ENCODE measurements at places on chromosomes 11 and 22.

DNA sequence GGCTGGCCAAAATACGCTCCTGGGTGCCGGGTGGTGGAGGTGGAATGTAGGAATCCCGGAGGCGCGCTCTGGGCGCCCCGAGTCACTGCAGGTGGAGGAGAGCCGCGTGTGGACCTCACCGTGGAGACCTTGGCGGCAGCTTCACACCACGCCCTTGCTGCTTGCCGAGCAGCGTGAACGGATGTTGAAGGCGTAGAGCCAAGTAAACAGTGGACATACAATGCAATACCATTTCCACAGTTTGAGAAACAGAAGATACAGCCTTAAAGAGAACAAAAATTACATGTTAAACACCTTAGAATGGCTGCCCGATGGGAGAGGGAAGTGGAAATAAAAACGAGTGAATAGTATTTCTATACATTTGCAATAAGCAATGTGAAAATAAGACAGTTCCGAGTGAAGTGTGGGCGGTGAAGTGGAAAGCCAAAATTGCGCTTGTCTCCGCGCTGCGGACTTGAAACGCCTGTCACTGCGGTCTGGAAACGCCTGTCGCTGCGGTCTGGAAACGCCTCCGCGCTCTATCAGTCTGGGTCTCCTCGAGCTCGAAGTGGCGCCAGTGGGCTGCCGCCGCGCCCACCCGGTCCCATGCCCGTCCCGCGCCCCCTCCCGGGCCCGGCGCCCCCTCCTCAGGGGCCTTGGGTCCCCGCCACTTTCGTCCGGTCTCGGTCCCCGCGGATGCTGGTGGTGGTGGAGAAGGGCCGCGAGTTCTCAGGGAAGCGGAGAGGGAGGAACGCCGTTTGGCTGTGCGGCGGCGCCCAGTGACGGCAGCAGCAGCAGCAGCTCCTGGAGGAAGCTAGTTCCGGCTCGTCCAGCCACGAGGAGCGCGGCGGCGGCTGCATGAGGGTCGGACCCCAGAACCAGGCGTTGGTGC lies 1.6 kb downstream of the NCR3LG1 start:
- DNase-seq = no peak

- DNase-seq = no peak
Observed at GRCh38 chr22:29331658-29332300, 16.3 kb upstream of the RASL10A start.

DNA sequence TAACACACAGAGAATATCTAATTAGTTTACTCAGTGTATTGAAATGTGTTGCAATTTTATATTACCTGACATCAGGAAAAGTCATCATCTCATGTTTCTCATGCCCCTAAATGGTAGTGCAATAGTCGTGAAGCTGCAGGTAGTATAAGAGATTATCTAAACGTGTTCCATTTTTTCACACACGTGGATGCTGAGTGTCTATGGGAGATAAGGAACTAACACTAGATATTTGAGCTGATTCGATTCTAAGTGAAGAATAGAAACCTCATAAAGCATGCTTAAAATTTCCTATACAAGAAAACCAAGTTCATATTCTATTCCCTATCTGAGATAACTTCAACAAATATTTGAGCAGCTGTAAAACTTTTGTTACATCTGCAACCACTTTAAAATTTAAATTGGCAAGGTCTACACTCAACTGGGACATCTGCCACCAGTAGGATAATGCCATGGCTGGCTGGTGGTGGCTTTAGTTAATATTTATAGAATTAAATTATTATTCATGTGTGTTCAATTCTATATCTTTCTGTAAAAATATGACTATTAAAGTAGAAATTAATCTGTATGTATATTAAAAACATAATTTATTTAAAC lies 388.8 kb downstream of the LUZP2 start:
- DNase-seq = no peak

- DNase-seq = no peak
Observed at GRCh38 chr11:68956142-68956541, 24.6 kb downstream of the MRGPRD start.

DNA sequence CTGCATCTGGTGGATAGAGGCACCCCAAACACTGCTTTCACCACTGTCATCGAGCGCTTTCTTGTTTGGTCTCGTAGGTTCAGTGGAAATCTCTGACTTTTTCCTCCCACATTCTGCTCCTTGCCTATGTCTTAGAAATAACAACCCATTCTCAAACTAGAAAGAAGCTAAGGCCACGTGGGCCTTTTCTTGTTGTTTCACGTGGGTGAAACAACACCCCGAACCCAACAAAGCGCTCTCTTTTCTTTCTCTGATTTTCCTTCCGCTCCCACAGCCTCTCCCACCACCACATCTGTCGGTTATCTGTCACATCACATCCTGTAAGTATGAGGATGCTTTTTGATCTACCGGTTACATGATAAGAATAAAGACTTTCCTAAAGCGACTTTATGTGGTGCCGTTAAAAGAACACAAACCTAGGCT lies 77.1 kb downstream of the LINC01488 start:
- no peak for DNase-seq

- no peak for DNase-seq
Observed at GRCh38 chr22:24146791-24147353, 34.4 kb upstream of the SUSD2 start.

- DNase-seq = no peak
Observed at GRCh38 chr11:9130297-9130696, 38.9 kb upstream of the SCUBE2 start.

DNA sequence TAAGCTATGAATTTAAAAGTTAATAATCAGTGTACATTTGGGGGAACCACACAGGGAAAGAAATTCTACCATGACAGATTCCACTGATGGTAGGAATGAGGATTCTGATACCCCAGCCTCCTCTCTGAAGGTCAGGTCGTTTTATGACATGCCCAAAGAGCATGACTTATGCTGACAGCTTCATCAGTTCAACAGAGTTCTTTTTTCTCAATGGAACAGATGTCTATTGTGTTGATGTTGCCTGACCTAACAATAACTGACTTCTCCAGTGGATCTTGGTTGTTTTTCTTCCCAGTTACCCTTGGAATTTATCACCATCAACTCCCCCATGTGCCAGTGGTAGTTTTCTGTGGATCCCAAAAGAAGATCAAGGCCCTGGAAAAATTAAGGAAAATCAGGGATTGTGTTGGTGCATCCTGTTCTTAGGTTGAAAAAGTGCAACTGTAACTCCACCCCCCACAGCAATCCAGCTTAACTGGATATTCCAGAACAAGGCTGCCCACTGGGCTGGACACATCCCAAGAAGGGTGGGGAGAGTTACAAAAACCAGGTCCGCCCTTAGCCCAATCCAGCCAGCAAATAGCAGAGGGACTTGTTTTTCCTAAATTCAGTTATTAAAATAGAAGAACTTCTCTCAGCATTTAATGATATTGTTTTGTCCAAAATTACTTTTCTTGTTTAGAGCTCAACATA lies 31.5 kb upstream of the CAT start:
- DNase-seq = no peak

GRCh38 chr22:29629903-29630516 lies 26.6 kb downstream of the NF2 start:
- DNase-seq = no peak

DNA sequence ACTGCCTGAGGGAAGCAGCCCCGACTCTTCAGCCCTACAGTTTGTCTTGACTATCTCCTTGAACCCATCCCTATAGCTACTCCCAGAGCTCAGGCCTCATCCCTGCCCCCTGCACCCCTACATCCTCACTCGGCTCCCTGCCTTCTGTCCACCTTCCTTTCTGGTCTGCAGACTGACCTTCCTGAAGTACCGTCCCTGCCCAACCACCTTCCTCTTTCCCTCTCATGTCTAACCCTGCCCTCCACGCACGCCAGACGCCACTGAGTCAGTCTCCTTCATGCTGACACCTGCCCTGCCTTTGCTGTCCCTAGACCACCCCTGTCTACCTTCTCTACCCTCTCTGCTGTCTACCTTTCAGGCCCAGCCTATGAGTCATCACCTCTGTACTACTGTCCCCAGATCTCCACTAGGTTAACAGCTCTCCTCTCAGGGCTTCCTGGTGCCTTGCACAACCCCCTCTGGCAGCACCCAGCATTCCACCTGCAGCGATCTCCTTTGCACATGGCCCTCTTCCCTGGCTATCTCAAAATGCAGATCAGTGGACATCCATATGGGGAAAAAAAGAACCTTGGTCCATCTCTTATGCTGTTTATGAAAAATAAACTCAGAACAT lies 8.9 kb downstream of the KCTD21 start:
- DNase-seq = no peak

DNA sequence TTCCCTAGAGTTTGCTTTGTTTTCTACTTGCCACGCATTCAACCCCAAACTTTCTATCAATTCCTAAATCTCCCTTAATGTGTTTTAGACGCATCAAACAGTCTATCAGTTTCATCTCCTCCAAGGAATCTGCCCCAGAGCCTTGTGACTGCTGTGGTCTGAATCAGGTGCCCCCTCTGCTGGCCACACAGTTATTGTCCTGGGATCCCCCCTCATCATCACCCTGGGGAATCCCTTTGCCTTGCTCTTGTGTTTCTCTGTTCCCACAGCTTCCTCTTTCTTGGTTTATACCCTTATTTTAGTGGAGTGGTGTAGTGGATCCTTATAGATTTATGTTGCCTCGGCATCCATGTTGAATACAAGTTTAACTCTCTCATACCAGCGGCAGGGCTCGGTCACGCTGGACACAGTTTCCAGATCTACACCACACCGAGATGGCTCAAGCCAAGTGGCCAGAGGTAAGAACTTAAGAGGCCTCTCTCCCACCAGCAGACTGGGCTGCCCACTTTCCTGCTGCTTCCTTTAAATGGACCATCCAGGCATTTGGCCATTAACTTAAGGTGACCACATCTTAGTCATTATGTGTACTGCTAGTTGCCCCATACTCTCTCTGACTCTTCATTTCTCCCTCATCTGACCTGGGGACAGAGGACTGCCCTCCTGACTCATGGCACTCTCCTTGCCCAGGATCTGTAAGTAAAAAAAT lies 8.2 kb downstream of the UPB1 start:
- no peak for DNase-seq

DNA sequence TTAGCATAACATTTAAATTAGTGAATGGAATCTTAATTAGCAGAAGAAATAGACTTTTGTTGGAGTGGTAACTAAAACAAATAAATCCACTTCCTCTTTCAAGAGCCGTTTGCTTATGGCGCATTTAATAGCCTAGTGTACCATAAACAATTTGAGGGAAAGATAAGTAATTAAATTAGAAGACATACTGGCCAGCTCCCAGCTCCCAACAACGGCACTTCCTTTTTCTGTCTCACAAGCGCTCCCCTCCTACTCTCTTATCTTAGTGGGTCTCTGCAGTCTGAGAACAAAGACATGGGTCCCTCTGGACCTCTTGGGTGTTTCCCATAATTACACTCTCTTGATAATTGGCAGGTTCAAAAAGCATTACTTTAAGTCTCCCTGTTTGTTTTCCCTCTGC lies 146.0 kb downstream of the OPCML start:
- DNase-seq = no peak

DNA sequence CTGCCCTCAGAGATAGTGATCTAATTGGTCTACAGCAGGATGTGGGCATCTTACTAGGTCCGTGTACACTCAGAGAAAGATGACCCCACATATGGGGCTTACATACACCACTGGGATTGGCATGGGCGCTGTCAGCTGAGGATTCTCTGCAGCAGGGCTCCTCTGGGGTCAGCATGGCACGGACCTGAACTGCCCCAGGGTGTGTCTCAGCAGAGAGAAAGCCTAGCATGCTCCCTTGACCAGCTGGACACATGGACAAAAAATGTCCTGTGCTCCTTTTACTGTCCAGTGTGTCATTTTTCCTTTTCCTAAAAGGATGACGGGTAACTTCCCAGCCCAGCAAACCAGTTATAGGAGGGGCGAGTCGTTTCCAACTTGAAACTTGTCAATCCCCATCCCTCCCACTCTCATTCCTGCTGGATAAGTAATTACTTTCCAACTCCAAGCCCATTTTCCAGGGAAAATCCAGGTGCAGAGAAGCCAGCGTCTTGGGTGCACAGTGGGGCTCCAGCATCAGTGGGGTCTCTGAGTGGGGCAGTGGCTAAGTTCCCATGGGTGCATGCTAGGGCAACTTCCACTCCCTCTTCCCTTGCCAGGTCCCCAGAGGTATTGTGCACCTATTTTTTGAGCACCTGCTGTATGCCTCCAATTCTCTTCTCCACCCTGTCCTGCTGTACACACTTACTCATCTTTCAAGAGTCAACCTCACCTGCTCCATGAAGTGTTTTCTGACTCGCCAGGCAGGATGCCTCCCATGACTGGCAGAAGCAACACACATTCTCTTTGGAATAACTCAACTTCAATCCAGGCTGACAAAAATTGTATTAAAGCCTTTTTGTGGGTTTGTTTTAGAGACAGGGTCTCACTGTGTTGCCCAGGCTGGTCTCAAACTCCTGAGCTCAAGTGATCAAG lies 5.0 kb downstream of the VSTM5 start:
- no peak for DNase-seq

DNA sequence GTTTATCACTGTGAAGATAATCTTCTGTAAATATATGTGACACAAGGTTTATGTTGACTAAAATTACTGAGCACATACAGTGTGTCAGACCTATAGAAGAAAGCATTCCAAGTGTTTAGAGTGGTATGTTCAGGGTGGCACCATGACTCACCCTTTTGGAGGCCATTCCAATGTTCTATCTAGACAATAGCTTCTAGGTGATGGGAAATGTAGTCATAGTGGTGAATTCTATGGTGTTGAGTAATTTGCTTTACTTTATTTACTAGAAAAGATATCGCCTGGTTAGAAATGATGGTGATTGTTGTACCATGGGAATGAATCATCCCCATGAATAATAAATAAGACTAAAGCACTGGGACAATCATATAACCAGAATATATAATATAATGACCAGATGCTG lies 72.9 kb upstream of the OR4C15 start:
- DNase-seq = no peak

GRCh38 chr11:126654886-126655806 lies 299.7 kb downstream of the ST3GAL4 start:
- DNase-seq = no peak

DNA sequence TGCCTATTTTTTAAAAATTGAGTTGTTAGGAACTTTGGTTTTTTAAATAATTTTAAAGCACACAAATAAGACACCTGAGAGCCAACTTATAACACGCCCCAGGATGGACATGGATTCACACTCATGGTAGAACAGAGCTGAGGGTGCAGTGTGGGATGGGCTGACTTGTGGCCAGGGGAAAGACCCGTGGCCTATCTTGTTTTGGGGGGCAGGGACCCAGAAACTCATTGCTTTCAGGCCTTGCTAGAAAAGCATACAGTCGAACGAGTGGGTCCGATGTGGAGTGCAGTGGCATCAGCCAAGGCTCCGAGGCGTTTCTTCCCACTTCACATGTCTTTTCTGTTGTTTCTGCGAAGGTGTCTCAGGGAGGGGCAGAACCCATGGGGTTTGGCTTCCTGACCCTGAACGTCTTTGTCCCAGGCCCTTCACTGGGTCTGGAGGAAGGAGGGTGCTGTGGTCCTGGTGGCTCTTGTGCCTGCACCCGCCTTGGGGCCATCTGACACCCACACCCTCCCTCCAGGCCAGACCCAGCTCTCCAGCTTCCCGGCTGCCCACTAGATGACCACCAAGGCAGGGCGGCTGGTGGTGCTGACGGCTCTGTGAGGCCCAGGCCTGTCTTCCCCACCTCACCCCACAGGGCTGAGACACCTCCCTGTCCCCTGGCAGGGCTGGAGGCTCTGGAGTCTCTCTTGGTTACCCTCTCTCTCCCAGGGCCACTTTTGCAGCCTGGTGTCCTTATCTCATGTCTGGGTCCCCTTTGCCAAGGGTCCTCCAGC lies 120.8 kb downstream of the KCNQ1 start:
- DNase-seq = no peak

- no peak for DNase-seq
Observed at GRCh38 chr11:69066122-69067112, 17.7 kb downstream of the TPCN2 start.
